ENCODE measurements at places on chromosomes 16 and 17.

DNA sequence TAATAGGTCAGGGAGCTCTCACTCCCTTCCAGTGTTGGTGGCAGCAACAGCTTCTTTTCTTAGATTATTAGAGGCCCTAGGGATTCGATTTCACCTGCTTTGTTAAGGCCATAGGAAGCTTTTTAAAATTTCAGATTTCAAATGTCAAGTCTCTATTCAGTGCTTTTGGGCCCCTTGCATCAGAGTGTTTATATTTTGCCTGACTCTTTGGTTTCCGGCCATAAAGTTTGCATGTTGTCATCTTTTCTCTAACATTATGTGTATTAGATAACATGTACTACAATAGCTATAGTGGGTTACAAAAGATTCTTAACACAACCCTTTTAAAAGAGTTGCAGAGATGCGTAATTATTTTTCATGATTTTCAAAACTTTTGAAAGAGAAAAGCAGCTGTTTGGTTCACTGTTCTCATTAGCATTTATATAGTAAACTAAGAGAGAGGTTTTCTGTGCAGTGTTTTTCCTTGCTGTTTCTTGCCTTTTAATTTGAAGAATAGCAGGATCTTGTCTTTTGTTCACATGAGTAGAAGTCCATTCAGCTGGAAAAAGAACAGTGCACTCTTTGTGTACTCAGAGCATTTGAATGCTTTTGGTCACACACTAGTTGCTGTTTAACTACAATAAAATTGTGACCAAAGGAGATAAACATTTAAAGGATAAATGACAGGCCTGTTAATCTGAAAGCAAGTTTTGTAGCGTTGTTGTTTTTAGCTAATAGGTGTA is 52.5 kb downstream of the FTO start:
- no peak overlapping the region for H3K4me3 ChIP-seq
- peak overlapping the region; percentile 17 for H3K27ac ChIP-seq
- peaks cover 30% of the 10 kb centered on the region for H3K4me1 ChIP-seq
- no peaks in the 10 kb centered on the region for H3K36me3 ChIP-seq
- no peak for DNase-seq
- no peaks in the 10 kb centered on the region for H3K27me3 ChIP-seq

DNA sequence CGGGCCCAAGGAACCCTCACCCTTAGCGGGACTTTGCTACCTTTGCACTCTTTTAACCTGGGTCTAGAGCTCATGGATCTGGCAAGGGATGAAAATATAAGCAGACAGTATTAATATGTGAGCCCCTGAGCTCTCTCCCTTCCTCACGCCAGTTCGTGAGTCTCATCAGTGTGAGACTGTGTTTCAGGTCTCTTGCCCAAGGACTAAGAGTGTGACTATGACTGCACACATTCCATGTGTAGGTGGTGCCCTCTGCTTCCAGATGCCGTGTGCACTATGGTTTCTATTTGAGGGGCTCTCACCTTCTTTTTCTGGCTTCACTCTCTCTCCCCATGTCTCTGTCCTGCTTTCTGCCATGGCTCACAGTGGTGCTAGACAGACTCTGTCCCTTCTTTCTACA is 40.5 kb downstream of the DHRS7B start:
- no peak for DNase-seq
- H3K27me3 ChIP-seq: no peaks in the 10 kb centered on the region
- no peak overlapping the region for H3K27ac ChIP-seq
- no peaks in the 10 kb centered on the region for H3K36me3 ChIP-seq

- H3K27me3 ChIP-seq: no peaks in the 10 kb centered on the region
Measured at GRCh38 chr17:27343294-27343693, 49.4 kb downstream of the WSB1 start.

DNA sequence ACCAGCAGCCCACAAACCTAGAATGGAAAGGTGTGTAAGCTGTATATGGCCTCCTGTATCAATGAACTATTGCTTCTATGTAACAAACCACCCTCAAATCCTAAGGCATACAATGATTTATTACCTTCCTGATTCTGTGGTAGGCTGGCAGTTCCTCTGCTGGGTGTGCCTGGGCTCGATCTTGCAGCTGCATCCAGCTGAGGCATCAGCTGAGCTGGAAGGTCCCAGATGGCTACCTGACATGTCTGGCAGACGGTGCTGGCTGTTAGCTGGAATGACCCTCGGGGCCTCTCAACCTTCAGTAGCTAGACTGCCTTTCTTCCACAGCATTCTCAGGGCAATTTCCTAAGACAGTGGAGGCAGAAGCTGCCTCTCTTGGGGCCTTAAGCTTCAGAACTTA is 152.7 kb downstream of the RAB11FIP4 start:
- H3K27ac ChIP-seq: no peak overlapping the region
- peaks cover 6% of the 10 kb centered on the region for H3K4me1 ChIP-seq
- H3K36me3 ChIP-seq: no peaks in the 10 kb centered on the region
- no peak overlapping the region for H3K4me3 ChIP-seq

GRCh38 chr17:40095944-40096791 is 4.2 kb downstream of the NR1D1 start:
- DNase-seq: no peak
- H3K27ac ChIP-seq: peak overlapping the region; percentile 95
- H3K4me3 ChIP-seq: no peak overlapping the region

GRCh38 chr16:82732461-82732860 is 105.7 kb downstream of the CDH13 start:
- DNase-seq: no peak
- no peaks in the 10 kb centered on the region for H3K27me3 ChIP-seq
- H3K27ac ChIP-seq: no peak overlapping the region
- H3K4me3 ChIP-seq: no peak overlapping the region
- no peaks in the 10 kb centered on the region for H3K36me3 ChIP-seq

DNA sequence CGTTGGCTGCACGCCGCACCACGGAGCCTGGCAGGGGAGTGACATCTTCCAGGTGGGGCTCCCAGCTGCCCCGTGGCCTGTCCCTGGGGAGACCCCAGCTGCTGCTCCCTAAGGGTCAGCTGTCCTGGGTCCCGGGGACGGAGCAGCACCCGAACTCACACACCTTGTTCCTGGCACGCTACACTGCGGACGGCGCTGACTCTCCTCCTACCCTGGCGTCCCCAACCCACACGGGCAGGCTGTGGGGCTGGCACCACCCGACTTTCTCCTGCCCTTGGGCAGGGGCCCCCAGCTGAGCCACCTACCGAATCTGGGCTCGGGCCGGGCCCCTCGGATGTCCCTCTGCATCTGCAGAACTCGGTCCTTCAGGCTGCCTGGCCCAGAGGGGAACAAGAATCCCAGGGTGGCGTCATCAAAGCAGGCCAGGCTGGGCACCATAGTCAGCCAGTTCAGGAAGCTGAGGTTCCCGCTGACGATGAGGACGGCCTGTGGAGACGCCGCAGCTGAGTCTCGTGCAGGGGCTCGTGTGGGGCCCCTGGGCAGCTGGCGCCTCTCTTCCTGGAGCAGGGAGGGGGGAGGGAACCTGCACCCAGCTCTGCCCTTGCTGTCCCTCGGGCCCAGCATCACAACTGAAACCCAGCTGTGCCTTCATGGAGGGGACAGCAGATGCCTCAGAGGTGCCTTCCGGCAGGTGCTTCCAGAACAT is 70.5 kb upstream of the GNG13 start:
- H3K4me3 ChIP-seq: no peak overlapping the region
- H3K36me3 ChIP-seq: no peaks in the 10 kb centered on the region
- no peaks in the 10 kb centered on the region for H3K27me3 ChIP-seq
- no peaks in the 10 kb centered on the region for H3K4me1 ChIP-seq
- no peak for DNase-seq

DNA sequence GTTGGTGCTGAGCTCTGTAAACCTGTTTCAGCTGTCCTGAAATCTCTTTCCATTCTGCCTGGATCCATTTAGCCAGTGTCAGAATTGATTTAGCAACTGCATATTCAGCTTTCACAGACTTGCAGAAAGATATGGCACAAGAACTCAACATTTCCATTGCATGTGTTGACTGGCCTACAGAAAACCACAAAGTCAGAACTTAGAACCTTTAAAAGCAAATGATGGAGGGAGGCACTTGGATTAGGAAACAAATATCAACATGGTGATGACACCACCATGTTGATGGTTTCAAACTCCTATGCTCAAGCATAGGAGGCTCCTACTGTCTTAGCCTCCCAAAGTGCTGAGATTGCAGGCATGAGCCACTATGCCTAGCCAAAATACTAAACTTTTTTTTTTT is 52.3 kb upstream of the ARL6IP1 start:
- peaks cover 54% of the 10 kb centered on the region for H3K36me3 ChIP-seq
- DNase-seq: no peak
- no peak overlapping the region for H3K4me3 ChIP-seq
- no peaks in the 10 kb centered on the region for H3K27me3 ChIP-seq
- no peak overlapping the region for H3K27ac ChIP-seq

- no peak overlapping the region for H3K27ac ChIP-seq
- peaks cover 92% of the 10 kb centered on the region for H3K36me3 ChIP-seq
- H3K4me3 ChIP-seq: no peak overlapping the region
- no peaks in the 10 kb centered on the region for H3K27me3 ChIP-seq
- H3K4me1 ChIP-seq: no peaks in the 10 kb centered on the region
Measured at GRCh38 chr17:80292521-80292971, 31.9 kb downstream of the RNF213 start.

DNA sequence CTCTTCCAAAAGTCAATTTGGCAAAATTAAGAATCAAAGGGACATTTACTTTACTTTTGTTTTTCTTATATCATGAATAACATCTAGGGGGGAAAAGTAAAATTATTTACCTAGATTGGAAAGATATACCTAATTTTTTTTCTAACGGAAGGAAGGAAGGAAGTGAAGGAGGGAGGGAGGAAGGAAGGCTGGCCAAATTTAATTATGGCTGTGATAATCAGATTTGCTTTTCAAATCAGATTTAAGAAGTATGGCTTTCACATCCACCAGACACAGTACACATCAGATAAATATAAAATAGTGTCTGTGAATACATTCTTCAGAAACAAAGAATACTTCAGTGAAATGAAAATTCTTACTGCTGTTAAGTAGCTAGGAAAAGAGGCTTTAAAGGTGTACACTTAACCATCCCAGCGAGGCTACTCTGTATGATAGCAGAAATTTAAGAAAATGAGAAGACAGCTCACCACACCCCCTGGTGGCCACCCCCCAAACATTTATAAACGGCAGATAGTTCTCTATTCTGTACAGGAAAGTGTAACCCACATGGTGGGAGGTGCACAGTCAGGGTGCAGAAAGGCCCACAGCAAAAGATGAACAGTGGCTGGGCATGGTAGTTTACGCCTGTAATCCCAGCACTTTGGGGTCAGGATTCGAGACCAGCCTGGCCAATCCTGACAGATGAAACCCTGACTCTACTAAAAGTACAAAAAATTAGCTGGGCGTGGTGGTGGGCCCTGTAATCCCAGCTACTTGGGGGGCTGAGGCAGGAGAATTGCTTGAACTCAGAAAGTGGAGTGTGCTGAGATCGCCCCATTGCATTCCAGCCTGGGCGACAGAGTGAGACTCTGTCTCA is 150.8 kb downstream of the SSH2 start:
- H3K27me3 ChIP-seq: no peaks in the 10 kb centered on the region
- peaks cover 2% of the 10 kb centered on the region for H3K36me3 ChIP-seq

- DNase-seq: no peak
- no peaks in the 10 kb centered on the region for H3K4me1 ChIP-seq
- no peak overlapping the region for H3K4me3 ChIP-seq
- H3K36me3 ChIP-seq: no peaks in the 10 kb centered on the region
Measured at GRCh38 chr16:76500006-76500405, 222.8 kb downstream of the CNTNAP4 start.

Measured in right lobe of liver (tissue), 6 donors.